Activated T-cell treated with anti-CD3 and anti-CD28 coated beads, Interleukin-2, amount 50 U/mL, for 72 hours (primary cell): ENCODE measurements at places on chromosomes 2 and 18. TPM values are rescaled to one million over a fixed set of nuclear protein-coding genes. Genes with fewer than 3 reads are reported as not detected.

Gene ARHGEF33
- total RNA-seq, result not detected

Gene KCNIP3
- total RNA-seq, result not detected

Gene DUSP2
- 388 TPM for total RNA-seq

Gene PLEKHH2
- total RNA-seq, result 4.5 TPM

Gene CAPN13
- not detected for total RNA-seq

Gene PKDCC
- not detected for total RNA-seq

Gene FABP1
- not detected for total RNA-seq

Gene SLC9A4
- total RNA-seq, result 0.14 TPM

Gene SPATA3
- total RNA-seq, result 1.9 TPM

Gene GAREM2
- total RNA-seq, result 1.9 TPM

Gene PIEZO2
- not detected for total RNA-seq

Gene DTNA
- 0.84 TPM for total RNA-seq

Gene ANKRD23
- total RNA-seq, result 4.4 TPM
